ENCODE measurements at places on chromosomes 13 and 19.

- no peak for DNase-seq
These were observed 20.8 kb upstream of the SEMA6B start for GRCh38 chr19:4580021-4580901.

DNA sequence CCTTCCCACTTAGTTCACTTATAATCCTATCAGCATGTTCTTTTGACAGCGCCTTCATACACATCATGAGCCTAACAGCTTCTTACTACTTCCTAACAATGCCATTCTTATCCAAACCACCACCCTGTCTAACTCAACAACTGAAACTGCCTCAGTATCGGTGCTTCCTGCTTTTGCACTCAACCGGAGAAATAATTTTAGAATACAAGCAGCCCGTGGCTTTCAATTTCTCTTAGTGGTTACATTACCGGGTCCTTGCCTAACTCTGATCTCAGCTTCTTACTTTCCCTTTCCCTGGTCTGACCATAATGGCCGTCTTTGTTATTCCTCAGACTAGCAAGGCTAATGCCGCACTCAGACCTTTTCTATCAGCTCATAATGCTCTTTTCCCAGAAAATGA lies 17.0 kb downstream of the ZFP82 start:
- DNase-seq, result no peak

- DNase-seq, result no peak
These were observed 29.9 kb downstream of the UCHL3 start for GRCh38 chr13:75579529-75579928.

DNA sequence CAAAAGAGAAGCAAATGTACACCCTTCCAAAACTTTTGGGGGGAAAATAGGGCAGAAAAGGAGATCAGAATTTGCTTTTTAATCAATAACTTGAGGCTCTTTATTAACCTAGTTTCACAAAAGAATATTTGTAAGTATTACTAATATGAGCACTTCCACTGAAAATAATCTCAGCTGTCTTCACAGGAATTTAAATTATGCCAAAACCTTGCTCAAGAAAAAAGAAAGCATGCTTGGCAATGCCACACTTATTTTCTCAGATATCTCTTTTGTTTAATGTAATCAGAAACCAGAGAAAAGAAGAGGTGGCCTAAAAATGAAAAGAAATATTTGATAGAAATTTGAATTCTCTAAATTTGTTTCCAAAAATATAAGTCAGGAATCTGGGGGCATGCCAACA lies 234.9 kb upstream of the GPC6 start:
- DNase-seq, result no peak

GRCh38 chr19:36572593-36573019 lies 486 bp downstream of the ZNF529 start:
- no peak for DNase-seq
